ENCODE measurements at places on chromosomes 7 and 10.

DNA sequence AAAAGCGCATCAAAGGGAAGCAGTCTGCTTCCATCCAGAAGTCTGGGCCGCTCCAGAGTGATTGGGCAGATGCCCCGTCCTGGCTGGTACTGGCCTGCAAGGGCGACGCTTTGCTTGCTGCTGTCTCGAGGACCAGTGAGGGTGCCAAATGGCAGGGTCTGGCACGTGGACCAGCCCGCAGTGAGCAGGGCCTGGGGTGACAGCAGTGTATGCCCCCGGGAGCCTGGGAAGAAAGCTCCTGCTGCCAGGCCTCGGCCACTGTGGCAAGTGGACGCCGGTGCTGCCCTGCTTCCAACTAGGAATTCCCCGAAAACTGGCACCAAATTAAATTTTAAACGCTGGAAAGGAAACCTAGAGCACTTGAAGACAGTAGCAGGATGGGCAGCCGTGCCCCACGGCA lies 357.0 kb upstream of the MKI67 start:
- DNase-seq = no peak

GRCh38 chr7:135159359-135160085 lies 11.0 kb downstream of the CYREN start:
- no peak for DNase-seq

- no peak for DNase-seq
These were observed 220.5 kb upstream of the ETV1 start for GRCh38 chr7:14209896-14210484.

- DNase-seq = no peak
These were observed 172.4 kb upstream of the PRR15 start for GRCh38 chr7:29391262-29391661.

- DNase-seq = no peak
These were observed 487.6 kb upstream of the MBL2 start for GRCh38 chr10:53260213-53260612.

DNA sequence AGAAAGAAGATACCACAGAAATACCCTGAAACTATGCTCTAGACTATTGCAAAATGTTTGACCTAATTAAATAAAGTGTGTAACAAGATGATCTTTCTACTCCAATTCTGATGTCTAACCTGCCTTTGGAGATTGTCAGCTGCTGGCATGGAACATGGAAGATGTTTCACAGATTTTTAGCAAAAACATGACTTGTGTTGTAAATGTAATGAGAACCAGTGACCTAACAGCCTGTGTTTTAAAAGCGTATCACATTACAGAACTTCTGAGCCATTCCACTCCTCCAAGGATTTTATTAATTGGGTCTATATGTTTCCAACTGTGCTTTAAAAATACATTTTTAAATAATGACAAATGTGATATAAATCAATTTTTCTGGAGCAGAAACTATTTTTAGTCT lies 526.3 kb upstream of the SEMA3D start:
- no peak for DNase-seq

GRCh38 chr10:43524434-43525247 lies 49.8 kb downstream of the ZNF239 start:
- no peak for DNase-seq

DNA sequence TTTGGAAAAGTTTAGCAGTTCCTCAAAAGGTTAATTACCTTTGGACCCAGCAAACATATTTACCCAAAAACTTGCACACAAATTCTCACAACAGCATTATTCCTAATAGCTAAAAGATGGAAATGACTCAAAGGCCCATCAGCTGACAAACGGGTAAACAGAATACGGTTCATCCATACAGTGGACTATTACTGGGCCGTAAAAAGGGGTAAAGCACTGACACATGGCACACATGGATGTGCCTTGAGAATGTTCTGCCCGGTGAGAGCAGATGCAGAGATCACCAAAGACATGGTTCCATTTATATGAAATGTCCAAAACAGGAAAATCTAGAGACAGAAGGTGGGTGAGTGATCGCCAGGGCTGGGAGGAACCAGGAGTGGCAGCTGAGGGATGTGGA lies 95.2 kb upstream of the DNAJB6 start:
- DNase-seq = no peak

- no peak for DNase-seq
These were observed 1.4 kb upstream of the TWIST1 start for GRCh38 chr7:19118636-19119371.

GRCh38 chr10:126732308-126732707 lies 61.8 kb upstream of the C10orf90 start:
- no peak for DNase-seq

GRCh38 chr7:48111596-48111995 lies 22.5 kb downstream of the UPP1 start:
- DNase-seq = no peak

- DNase-seq = no peak
These were observed 8.1 kb downstream of the SEMA3D start for GRCh38 chr7:85178531-85179298.

DNA sequence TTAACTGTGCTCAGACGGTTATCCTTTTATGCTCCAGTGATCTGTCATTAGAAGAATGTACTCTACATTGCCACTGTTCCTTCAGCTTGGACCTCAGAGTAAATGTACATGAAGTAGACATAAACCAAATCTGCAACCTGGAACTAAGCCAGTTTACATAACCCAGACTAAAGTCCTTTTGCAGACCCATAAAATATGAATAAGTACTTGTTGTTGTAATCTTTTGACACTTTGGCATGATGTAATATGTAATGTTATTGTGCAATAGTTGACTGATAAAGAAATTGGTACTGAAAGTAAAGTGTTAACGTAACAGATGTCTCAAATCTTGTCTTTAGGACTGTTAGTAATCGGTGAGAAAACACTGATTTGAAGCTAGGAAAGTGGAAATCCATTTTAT lies 115.8 kb upstream of the SORCS1 start:
- no peak for DNase-seq
